ENCODE measurements at places on chromosomes 5 and 9. TPM values are rescaled to one million over a fixed set of nuclear protein-coding genes. Genes with fewer than 3 reads are reported as not detected.

FAM81B gene
- not detected for polyA plus RNA-seq

DNA sequence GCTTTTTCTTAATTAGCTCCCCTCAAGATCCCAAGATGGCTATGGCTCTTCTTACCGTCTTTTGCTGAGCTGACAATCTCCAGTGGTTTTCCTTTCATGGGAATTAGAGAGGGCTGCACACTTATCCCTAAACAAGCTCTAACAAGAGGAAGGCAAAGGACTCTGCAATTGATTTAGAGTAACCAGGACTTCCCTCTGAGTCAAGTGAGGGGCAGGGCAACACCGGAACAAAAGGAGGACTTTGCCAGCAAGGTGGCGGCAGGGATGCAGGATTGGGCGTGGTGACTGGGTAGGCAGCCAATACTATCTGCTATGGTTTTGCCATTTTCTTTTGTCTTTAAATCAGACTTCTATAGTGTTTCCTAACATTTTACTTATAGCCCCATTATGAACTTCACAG lies 9.8 kb downstream of the SLC44A1 start:
- H3K4me1 ChIP-seq, result peaks cover 4% of the 10 kb centered on the region
- H3K27me3 ChIP-seq, result no peaks in the 10 kb centered on the region
- no peak for DNase-seq
- H3K27ac ChIP-seq, result no peak overlapping the region
- no peak overlapping the region for H3K4me3 ChIP-seq

DNA sequence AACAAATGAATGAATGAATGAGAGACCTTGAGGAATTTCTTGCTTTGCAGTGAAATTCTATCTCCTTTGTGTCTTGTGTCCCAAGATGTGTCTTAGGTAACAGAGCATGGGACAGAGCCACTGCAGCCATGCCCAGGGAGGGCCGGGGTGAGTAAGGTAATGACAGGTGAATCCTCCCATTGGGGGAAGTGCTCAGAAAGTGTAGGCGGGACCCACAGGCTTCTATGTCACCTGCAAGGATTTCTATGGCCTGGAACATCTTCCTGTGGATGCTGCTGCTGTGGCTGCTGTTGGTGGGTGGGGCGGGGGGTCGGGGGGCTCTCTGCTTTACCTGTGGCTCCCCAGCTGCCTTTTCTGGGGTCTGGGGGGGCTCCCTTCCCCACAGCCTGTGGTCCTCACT lies 133.6 kb upstream of the IER5L start:
- peaks cover 2% of the 10 kb centered on the region for H3K27me3 ChIP-seq
- no peaks in the 10 kb centered on the region for H3K36me3 ChIP-seq
- H3K27ac ChIP-seq, result no peak overlapping the region
- DNase-seq, result no peak

DNA sequence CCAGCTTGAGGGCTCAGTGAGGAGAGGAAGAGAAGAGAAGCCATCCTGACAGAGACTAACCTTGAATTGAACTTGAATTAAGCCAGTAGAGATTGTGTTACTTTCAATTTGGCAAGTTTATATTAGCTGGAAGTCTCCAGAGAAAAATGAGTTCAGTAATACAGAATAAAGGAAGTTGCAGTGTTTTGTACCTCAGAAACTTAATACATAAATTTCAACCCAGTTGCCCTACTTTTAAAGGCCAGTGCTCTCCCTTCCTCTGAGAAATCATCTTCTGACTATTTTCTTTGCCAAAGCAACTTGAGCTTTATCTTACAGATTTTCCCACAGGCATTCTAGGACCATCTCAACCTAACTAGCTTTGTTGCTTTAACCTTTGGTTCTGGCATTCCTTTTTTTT lies 231.0 kb upstream of the GAS1 start:
- H3K27me3 ChIP-seq, result peaks cover 7% of the 10 kb centered on the region
- no peak for DNase-seq
- H3K36me3 ChIP-seq, result peaks cover 5% of the 10 kb centered on the region
- H3K4me1 ChIP-seq, result peaks cover 3% of the 10 kb centered on the region

DNA sequence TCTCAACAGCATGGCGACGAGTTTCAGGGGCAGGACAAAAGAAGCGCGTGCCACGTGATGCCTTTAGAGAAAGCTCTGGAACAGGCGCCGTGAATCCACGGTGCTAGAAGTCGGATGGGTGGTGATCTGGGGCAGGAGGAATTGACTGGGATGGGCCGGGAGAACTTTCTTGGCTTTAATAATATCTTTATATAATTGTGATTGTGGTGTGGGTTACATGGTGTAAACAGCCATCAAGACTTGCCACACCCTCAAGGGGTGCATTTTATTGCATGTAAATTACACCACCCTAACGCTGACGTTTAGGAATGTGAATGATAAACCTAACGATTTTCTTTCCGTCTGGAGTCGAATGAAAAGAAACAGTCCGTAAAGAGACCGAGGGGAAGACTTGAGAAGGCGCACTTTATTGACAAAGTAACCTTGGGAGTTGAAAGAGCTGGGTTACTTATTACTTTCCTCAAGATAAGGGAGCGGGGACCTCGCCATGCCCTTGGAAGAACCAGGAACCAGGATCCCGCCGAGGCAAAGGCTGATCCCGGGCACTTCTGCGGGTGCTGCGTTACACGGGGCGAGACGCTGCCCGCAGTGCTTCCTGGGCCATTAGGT lies 8.5 kb downstream of the NRARP start:
- H3K4me3 ChIP-seq, result peak overlapping the region; percentile 36
- no peak overlapping the region for H3K27ac ChIP-seq
- H3K36me3 ChIP-seq, result no peaks in the 10 kb centered on the region
- peaks cover 13% of the 10 kb centered on the region for H3K27me3 ChIP-seq

GRCh38 chr9:16821344-16821743 lies 49.1 kb downstream of the BNC2 start:
- H3K27me3 ChIP-seq, result no peaks in the 10 kb centered on the region
- DNase-seq, result no peak
- no peaks in the 10 kb centered on the region for H3K36me3 ChIP-seq
- H3K4me3 ChIP-seq, result no peak overlapping the region

PCDHGB1 gene
- not detected for polyA plus RNA-seq

RNF180 gene
- not detected for polyA plus RNA-seq

GAPT gene
- 5.7 TPM for polyA plus RNA-seq

DNA sequence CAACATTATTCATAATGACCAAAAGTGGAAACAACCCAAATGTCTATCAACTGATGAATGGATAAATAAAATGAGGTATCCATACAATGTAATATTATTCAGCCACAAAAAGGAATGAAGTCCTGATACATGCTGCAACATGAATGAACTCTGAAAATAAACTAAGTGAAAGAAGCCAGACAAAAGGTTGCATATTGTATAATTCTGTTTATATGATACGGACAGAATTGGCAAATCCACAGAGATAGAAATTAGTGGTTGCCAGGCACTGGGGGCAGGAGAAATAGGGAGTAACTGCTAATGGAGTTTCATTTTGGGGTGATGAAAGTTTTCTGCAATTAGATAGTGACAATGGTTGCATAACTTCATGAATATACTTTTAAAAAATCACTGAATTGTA lies 47.0 kb downstream of the KIF24 start:
- no peak for DNase-seq
- H3K27me3 ChIP-seq, result no peaks in the 10 kb centered on the region
- peaks cover 6% of the 10 kb centered on the region for H3K4me1 ChIP-seq
- no peak overlapping the region for H3K4me3 ChIP-seq
- no peaks in the 10 kb centered on the region for H3K36me3 ChIP-seq
- no peak overlapping the region for H3K27ac ChIP-seq

DNA sequence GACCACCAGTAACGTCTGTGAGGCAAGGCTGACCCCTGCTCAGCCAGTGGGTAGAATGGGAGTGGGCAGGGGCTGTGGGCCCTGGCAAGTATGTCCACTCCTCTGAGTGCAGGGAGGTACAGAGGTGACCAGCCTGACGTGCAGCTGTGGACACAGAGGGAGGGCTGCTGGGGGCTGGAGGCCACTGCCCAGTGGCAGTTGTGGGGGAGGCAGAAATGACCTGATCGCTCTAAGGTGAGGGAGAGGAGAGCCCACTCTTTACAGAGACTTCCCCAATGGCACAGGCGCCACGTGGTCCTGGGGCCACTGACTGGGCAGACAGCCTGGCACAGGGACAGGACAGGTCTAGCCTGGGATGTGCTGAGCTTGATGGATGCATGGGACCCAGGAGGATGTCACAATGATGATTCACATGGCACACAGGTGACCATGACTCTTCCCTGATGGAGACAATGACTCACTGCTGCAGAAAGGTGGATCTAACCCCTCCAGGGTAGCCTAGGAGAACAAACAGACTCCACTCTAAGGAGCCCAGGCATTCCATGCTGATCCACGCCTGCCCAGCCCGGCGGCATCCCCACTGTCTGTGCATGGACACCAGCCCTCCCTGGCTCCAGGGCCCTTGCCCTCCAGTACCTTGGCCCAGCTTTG lies 7.7 kb downstream of the LPCAT1 start:
- peaks cover 98% of the 10 kb centered on the region for H3K4me1 ChIP-seq
- DNase-seq, result no peak
- H3K27me3 ChIP-seq, result peaks cover 24% of the 10 kb centered on the region

DNA sequence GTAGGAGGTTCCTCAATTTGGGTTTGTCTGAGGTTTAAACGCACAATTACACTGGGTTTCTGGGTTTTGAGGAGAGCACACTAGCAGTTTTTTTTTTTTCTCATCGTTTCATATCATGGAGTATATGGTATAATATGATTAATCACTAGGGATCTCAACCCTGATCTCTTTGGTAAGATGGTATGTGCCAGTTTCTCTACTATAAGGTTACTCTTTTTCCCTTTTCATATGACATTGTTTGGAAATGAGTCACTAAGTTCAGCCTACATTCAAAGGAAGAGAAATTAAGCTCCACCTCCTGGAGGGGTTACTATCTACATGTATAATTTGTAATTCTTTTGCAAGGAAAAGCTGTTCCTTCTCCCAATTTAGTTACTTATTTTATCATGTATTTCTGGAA lies 35.2 kb downstream of the MTRR start:
- peaks cover 3% of the 10 kb centered on the region for H3K27me3 ChIP-seq
- DNase-seq, result no peak
- H3K36me3 ChIP-seq, result peaks cover 62% of the 10 kb centered on the region
- H3K4me1 ChIP-seq, result no peaks in the 10 kb centered on the region

DNA sequence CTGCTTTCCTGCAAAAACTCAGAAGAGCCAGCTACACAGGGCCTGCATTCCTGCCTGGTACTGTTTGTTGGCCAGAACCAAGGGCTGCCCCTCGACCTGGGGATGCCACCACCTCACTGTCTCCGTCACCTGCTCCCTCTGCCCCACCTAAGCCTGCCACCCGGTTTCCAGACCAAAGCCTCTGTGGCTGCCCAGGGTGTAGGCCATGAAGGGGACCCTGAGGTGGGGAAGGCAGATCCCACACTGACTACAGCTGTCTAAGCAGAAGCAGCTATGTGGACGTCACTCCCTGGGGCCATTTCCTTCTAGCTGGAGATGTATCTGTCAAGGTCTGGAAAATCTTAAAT lies 35.8 kb downstream of the RASGEF1C start:
- H3K4me3 ChIP-seq, result no peak overlapping the region
- no peak overlapping the region for H3K27ac ChIP-seq
- H3K36me3 ChIP-seq, result no peaks in the 10 kb centered on the region
- DNase-seq, result no peak
- peaks cover 2% of the 10 kb centered on the region for H3K27me3 ChIP-seq

- no peak overlapping the region for H3K4me3 ChIP-seq
- H3K27me3 ChIP-seq, result peaks cover 11% of the 10 kb centered on the region
- DNase-seq, result no peak
- no peaks in the 10 kb centered on the region for H3K36me3 ChIP-seq
- no peaks in the 10 kb centered on the region for H3K4me1 ChIP-seq
Measured at GRCh38 chr9:90037146-90037797, 432.5 kb downstream of the GADD45G start.

DNA sequence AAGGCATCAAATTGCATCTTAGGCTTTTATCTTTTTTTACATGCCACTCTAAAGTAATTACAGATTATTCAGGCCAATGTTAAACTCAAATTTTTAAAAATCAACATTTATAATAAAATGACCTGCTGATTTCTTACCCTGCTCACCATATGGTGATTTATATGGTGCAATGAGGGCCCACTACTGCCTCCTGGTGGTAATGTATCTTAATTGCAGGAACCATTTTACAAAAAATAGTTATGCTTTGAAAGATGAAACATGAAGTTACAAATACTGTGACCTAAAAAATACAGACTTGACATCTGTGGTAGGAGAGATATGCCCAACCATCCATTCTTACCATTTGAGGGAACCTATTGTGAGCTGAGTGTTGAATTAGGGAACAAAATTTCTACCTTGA lies 292.6 kb upstream of the TAS2R1 start:
- H3K27me3 ChIP-seq, result no peaks in the 10 kb centered on the region
- no peaks in the 10 kb centered on the region for H3K4me1 ChIP-seq
- no peaks in the 10 kb centered on the region for H3K36me3 ChIP-seq
- H3K4me3 ChIP-seq, result no peak overlapping the region
- no peak for DNase-seq

GRCh38 chr9:110217656-110218099 lies 9.7 kb upstream of the C9orf152 start:
- H3K27ac ChIP-seq, result no peak overlapping the region
- no peak overlapping the region for H3K4me3 ChIP-seq
- H3K4me1 ChIP-seq, result no peaks in the 10 kb centered on the region
- peaks cover 2% of the 10 kb centered on the region for H3K27me3 ChIP-seq
- peak; percentile 22 for DNase-seq

DNA sequence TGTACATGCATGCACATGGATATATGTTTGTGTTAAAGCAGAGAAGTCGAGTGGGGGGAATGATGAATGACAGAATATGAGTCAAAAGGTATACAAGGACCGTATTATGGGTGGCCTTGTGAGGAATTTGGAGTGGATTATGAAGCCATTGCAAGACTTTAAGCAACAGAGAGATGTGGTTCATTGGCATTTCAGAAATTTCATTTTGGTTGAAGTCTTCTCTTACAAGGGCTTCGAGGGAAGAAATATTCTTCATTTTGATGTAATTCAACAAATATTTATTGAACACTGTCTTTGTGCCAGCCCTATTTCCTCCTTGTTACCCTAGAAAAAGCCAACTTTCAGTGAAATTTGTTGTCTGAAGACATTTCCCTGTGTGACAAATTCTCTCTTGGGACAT lies 83.9 kb upstream of the SLCO6A1 start:
- no peak for DNase-seq
- H3K36me3 ChIP-seq, result no peaks in the 10 kb centered on the region
- no peak overlapping the region for H3K27ac ChIP-seq
- no peaks in the 10 kb centered on the region for H3K27me3 ChIP-seq

- no peaks in the 10 kb centered on the region for H3K4me1 ChIP-seq
- no peak for DNase-seq
- no peaks in the 10 kb centered on the region for H3K36me3 ChIP-seq
- no peak overlapping the region for H3K27ac ChIP-seq
- no peak overlapping the region for H3K4me3 ChIP-seq
Measured at GRCh38 chr5:133728475-133728874, 116.1 kb upstream of the FSTL4 start.

ARHGEF28 gene
- polyA plus RNA-seq, result 0.85 TPM

GRCh38 chr9:92652461-92652860 lies 17.5 kb downstream of the IPPK start:
- peaks cover 2% of the 10 kb centered on the region for H3K4me1 ChIP-seq
- no peak overlapping the region for H3K27ac ChIP-seq
- H3K4me3 ChIP-seq, result no peak overlapping the region
- DNase-seq, result no peak
- peaks cover 10% of the 10 kb centered on the region for H3K36me3 ChIP-seq
- H3K27me3 ChIP-seq, result no peaks in the 10 kb centered on the region

PMPCA gene
- 34.5 TPM for polyA plus RNA-seq

GRCh38 chr5:150172145-150172544 lies 5.6 kb downstream of the CDX1 start:
- H3K4me3 ChIP-seq, result no peak overlapping the region
- no peak overlapping the region for H3K27ac ChIP-seq
- no peak for DNase-seq
- H3K4me1 ChIP-seq, result no peaks in the 10 kb centered on the region
- H3K36me3 ChIP-seq, result no peaks in the 10 kb centered on the region

GRCh38 chr9:113659740-113660139 lies 196.2 kb downstream of the RGS3 start:
- H3K27ac ChIP-seq, result no peak overlapping the region
- H3K4me1 ChIP-seq, result peaks cover 28% of the 10 kb centered on the region
- no peak overlapping the region for H3K4me3 ChIP-seq
- DNase-seq, result no peak
- no peaks in the 10 kb centered on the region for H3K36me3 ChIP-seq
- H3K27me3 ChIP-seq, result peaks cover 6% of the 10 kb centered on the region

Data from immature natural killer cell (primary cell).